ENCODE measurements at places on chromosomes 2 and 18. TPM values are rescaled to one million over a fixed set of nuclear protein-coding genes. Genes with fewer than 3 reads are reported as not detected.
A peak's percentile ranks its signal among the peaks of the same experiment; 100 is the strongest.

Gene SDC1
- total RNA-seq = 1,408 TPM

Gene FOXI3
- 1.5 TPM for total RNA-seq

Gene ZNF892
- 8.9 TPM for total RNA-seq

Gene DUSP11
- 40.5 TPM for total RNA-seq

Gene AOX1
- 79.3 TPM for total RNA-seq

Gene MC5R
- total RNA-seq = not detected

Gene C2orf80
- not detected for total RNA-seq

Gene GTF2A1L
- total RNA-seq = not detected

Gene ZBTB14
- total RNA-seq = 6.0 TPM

GRCh38 chr2:123578016-123578415 lies 447.1 kb upstream of the CNTNAP5 start:
- no peak for DNase-seq

DNA sequence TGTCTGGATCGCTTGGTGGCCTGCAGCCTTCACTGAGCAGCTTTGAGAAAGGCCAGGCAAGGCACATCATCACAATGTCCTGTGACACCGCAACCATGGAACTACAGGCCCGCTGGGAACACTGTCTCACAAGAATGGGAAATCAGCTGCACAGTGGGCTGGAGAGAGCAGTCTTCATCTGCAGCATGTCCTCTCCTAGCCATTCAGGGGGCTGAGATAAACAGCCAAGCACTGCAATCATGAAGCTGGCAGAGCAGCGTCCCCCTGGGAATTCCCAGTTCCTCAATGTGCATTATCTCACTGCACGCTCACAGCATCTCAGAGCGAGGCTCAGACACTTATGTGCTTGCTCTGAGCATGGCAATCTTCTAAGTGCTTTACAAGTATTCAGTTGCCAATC lies 1.9 kb downstream of the CMPK2 start:
- no peak for DNase-seq

GRCh38 chr2:1363367-1363766 lies 49.9 kb upstream of the TPO start:
- DNase-seq = no peak

GRCh38 chr2:62577994-62578781 lies 72.2 kb upstream of the TMEM17 start:
- DNase-seq = peak; percentile 98

DNA sequence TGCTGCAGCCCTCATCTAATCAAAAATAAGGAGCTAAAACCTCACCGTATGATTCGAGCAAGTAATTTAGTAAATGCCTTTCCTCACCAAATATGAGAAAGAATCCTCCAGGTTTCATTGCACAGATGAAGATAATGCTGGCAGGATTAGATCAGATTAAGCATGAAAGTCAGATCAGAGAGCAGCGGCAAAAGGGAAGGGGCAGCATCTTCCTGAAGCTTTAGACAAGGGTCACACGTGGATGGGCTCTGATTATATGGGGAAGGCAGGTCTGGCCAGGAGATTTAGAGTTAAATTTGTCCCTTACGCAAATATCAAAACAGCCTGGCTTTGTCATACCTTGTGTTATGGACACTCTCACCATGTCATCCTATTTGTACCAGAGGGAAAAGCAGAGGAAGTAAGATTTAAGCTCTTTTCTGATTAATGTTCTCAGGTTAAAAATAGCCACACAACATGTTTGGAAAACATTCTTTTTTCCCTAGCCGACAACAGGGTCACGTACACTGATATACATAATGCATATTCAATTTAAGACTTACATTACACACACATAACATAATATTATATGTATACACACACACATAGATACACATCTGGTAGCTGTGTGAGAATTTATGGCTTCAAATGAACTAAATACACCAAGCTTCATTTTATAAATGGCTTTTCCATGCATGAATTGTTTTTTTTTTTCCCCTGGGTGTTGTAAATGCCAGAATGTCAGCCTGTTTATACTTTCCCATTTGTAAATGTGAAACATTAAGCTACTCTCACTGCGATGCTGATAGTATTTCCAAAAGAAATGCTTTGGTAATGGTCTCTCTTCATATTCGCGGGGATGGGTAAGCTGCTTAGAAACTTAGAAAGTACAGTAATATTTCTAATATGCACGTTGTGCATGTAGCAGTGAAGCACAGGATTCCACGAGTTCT lies 196.3 kb upstream of the SIX3 start:
- no peak for DNase-seq

DNA sequence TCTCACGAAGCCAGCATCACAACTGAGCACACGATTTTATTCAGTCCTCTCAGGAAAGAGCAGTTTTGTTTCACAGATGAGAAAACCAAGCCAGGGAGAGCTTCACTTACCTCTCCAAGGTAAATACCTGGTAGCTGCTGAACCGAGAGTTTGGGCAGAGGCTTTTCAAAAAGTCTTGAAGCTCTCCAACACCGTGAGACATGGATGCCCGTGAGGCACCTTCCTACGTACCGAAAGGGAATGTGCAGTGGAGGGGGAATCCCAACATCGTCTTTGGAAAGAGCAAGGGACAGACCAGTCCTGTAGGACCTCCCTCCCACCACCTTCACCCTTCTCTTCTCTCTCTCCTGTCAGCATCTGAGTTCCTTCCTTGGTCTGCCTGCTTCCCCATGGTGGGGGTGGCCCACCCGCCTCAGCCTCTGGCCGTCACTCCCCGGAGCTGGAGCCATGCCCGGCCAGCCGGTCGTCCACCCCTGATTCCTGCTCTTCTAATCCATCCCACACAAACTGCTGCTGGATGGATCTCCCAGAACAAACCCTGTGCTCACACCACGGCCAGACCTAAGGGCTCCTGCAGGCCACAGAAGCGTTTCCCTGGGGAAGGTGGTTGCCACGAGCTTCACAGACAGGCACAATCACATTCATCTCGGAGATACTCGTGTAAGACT lies 97.3 kb upstream of the SNTG2 start:
- DNase-seq = no peak

DNA sequence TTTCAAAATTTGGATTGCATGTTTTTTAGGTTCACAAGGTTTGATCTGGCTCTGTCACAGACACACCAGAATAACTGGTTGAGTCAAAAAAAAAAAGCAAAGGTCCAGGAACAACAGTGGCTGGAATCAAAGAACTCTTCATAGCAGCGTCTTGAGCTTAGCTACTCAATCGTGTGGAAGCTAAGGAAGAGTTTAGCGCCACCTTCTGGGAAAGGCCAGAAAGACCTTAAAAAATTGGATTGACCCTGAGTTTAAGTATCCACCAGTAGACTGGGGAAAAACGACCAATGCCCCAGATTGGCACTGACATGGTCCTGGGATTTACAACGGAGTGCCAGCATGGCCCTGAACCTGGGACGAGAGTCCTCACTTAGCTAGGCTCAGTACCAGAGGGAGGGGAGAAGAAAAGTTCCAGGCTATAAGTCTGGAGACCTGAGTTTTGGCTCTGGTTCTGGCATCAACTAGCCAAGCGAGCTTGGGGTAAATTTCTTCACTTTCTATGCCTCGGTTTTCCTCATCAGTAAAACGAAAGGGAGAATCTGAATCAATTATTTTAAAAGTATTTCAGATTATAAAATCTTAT lies 71.1 kb upstream of the TFCP2L1 start:
- DNase-seq = peak; percentile 57

DNA sequence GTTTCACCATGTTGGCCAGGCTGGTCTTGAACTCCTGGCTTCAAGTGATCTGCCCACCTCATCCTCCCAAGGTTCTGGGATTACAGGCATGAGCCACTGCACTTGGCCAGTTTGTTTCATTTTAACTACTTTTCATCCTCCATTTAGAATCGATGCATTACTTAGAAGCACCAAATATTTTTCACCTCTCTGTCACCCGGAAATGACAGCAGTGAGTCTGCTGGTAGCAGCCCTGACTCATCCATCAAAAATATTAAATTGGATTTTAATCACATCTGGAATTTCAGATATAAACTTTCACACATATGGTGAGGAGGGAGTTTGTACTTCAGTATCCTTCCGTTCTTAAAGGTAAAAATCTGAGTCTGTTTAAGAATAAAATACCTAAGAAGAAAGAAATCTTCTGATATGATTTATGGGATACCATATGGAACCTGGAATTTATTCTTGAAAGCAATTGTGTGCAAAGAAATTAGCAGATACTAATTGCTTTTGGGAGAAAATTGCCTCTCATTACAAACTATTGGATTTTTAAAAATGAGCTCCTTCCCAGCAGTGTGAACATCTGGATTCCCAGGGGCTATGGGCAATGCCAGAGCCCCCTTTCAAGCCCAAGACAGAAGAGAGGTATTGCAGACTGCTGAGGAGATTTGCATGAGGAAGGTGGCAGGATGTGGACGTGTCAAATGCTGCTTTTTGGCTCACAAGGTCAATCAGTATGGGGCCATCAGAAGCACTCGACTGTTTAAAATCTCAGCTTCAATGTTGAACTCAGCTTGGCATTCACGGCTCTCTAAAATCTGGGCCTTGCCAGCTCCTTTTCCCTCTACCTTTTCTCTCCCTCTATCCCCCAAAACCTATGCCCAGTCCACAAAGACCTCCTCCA lies 279.5 kb upstream of the SIX2 start:
- peak; percentile 14 for DNase-seq

- DNase-seq = no peak
These were observed 73.8 kb downstream of the TFCP2L1 start for GRCh38 chr2:121211251-121211650.

DNA sequence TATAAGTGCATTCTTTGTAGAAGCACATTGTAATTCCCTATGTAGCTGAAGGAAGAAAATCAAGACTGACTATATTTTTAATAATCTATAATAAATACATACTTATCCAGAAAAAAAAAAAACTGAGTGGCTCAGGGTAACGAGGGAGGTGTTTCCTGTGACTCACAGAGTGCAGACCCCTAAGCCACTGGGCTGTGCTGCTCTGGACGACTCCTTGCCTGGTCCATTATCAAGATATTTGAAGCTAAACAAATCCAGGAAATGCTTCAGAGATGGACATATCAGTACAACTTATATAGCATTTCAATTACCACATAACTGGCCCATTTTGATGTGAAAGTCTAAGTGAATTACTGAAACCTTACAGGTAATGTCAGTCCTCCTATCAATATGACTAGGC lies 80.6 kb downstream of the PIGN start:
- no peak for DNase-seq

GRCh38 chr2:32715391-32715841 lies 87.6 kb downstream of the TTC27 start:
- peak; percentile 40 for DNase-seq

- no peak for DNase-seq
These were observed 4.1 kb downstream of the ITGA4 start for GRCh38 chr2:181461056-181461997.

GRCh38 chr2:175941699-175942098 lies 60.4 kb downstream of the LNPK start:
- DNase-seq = no peak

DNA sequence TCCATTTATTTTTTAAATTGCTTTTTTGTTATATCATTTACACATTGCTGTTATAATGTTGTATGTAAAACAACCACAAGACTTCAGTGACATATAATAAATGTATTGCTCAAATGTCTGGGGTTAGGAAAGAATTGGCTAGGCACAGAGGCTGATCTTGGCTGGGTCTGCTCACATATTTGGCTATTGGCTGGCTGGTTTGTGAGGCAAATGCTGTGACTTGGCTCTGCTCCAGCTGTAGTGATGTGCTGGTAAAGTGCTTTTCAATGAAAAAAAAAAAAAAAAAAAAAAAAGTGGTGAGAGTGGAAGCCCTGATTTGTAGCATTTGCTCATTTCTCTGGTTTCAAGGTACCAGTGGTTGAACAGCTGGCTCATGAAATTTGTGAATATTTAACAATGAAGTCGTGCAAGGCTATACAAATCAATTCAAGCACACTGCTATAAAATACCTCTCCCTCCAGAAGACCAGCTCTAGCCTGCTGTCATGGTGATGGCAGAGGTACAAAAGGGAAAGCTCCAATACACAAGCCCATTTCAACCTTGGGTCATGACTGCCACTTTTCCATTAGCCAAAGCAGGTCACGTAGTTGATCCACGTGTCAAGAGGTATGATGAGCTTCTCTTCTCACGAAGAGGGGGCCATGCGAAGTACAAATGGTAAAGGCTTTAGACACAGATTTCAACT lies 43.7 kb upstream of the RIT2 start:
- no peak for DNase-seq

DNA sequence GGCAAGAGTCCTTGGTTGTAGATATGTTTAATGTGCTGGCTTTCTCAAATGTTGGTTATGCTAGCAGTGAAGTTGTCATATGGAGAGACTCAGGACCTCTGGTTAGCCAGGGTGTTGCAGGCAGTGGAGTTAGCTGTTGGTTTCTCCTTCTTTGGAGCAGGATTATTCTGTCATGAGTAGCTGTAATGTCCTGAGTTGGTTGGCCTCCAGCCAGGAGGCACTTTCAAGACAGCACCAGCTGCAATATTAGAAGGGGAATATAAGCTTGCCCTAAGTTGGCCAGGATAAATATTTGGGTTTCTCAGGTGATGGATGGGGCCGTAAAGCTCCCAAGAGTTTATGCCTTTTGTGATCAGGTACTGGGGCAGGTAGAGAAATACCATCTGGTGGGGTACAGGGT lies 65.5 kb downstream of the MSTN start:
- DNase-seq = no peak

DNA sequence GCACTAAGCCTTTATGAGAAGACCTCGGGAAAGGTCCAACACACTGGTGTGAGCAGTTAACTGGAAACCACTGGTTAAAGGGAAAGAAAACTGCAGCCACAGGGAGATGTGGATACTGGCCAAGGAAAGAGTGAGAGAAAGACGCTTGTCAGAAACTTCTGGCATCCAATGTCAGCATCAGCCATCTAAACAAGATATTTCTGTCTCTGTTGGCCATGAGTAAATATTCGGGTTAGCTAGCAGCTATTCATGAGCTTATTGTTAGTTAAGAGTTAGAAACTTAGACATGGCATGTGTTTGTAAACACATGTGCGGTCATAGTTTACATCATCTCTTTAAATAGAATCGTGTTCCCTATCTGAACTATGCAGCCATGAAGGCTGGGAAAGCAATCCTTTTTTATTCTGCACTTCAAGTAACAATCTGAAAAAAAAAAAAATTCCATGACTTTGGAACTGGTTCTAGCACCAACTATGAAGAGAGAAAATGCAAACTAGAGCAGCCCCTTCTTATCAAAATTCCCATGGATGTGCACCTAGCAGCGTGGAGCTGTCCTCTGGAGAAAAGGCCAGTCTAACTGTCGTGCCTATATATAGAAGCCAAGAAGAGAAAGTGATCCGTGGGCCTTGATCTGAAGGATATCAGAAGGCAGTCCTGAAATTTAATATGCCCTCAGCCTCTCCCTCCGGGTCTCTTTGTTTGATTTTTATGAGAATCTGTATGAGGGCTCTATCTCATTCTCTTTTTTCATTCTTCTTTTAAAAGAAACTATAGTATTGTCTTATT lies 84.0 kb upstream of the RFX8 start:
- no peak for DNase-seq

GRCh38 chr2:144261336-144261735 lies 258.6 kb downstream of the ZEB2 start:
- DNase-seq = peak; percentile 9

DNA sequence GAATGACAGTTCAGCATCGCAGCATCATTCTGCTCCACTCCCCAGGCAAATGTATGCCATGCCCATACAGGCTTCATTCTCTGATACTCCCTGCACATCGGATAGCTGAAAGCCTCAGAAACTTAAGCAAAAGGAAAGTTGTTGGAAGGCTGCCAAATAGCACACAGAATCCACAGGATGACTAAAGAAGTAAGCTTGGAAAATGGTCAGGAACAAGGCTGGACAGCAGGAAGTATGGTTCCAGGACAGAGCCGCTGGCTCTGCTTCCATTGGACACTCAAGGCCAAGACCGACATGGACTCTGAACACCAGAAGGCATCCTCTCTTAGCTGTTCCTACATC lies 256.5 kb downstream of the CDH20 start:
- no peak for DNase-seq
